Right forelimb (tissue), 1 donor: ENCODE measurements at places on chromosomes 2 and 18.

DNA sequence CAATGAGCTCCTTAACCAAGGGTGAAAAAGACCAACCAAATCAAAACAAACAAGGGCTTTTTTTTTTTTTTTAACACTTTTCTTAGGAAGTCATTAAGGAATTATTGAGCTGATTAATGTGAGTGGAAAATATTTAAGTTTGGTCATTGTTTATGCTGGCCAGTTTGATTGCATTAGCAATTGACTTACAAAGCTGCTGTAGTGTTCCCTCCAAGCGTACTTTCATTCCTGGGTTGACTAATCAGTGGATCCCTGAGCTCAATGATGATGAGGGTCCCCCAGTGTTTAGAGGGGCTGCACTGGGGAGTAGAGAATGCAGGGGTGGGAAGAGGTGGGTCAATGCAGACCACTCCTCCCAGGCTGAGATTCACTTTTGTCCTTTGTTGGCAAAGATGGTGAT, 119.3 kb downstream of the PRKCE start:
- DNase-seq, result no peak

DNA sequence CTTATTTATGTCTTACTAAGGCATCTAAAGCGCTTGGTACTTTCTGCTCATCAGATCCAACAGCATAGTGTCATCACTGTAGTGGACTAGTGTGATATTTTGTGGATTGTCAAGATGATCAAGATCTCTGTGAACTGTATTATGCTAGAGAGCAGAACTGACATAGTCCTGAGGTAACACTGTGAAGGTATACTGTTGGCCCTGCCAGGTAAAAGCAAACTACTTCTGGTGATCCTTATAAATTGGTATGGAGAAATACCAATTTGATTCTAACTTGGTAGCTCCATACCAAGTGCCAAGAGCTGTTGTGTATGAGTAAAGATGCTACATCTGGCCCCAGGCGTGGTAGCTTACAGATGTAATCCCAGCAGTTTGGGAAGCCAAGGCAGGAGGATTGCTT, 15.9 kb downstream of the SFTPB start:
- no peak for DNase-seq

- DNase-seq, result no peak
Measured at GRCh38 chr2:53901192-53901591, 41.4 kb upstream of the GPR75 start.

- DNase-seq, result no peak
Measured at GRCh38 chr2:201733544-201733943, 35.1 kb upstream of the MPP4 start.

- DNase-seq, result no peak
Measured at GRCh38 chr18:54630963-54631362, 39.9 kb downstream of the DYNAP start.

- no peak for DNase-seq
Measured at GRCh38 chr2:134154246-134154645, 99.6 kb upstream of the MGAT5 start.

- DNase-seq, result no peak
Measured at GRCh38 chr2:110105608-110106467, 9.8 kb downstream of the MALL start.

- DNase-seq, result no peak
Measured at GRCh38 chr2:71796174-71796593, 342.8 kb downstream of the DYSF start.

DNA sequence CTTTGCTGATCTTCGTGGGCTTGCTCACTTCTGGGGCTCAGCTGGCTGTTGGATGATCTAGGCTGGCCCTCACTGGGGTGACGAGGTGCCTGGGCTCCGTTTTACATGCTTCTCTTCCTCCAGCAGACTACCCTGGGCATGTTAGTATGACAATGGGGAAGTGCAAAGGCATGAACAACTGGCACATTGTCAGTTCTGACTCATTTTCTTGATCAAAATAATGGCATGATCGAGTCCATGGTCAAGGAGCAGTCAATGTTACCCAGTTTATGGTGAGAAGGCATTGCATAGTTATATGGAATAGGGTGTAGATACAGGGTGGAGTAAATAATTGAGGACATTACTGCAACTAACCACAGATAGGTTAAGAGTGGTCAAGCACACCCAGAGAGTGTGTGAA, 10.0 kb upstream of the UPP2 start:
- DNase-seq, result no peak

- no peak for DNase-seq
Measured at GRCh38 chr2:177338177-177338721, 54.3 kb upstream of the AGPS start.

GRCh38 chr2:109166811-109167210, 37.8 kb downstream of the SH3RF3 start:
- no peak for DNase-seq

DNA sequence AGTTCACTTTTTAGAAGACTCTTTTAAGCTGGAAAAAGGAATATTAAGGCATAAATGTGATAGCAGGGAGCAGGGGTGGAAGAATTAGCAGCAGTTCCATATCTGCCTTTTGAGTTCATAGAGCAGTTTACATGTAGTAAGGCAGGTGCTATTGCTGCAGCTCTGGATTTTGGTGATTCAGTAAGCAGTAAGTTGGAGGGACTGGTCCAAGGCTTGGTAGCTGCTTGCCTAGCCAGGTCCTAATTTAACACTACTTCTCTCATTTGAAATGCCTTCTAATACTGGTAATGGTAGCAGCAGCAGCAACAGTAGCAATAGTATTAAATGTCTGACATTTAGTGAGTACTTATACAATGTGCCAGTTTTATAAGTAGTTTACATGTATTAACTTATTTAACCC, 30.0 kb downstream of the HAT1 start:
- no peak for DNase-seq
